ENCODE measurements at places on chromosomes 5 and 9.

DNA sequence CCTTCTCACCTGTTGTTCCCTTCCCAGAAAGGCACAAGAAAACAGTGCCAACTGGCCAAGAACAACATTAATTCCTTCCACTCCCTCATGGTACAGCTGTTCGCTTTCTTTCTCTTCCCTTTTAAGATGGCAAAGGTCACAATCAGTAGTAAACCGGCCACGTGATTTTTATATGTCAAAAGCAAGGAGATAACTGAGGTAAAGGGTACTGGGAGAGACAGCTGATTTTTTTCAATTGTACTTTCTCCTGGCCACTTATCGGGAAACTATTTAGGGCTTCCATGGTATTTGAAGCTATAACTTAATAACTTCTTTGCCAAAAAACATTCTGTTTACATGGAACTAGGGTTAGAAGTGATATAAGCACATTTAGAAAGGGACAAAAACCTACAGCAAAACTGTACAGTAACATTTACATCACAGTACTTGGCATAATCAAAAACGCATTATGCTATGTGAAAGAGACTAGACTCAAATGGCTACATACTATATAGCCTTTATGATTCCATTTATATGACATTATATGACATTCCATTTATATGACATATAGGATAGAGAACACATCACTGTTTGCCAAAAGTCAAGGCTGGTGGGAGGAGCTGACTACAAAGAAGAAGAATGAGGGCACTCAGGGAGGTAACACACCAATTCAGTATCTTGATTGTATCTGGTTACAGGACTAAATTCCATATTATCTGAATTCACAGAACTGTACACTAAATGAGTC lies 24.8 kb downstream of the PLPP1 start:
- DNase-seq: no peak

- DNase-seq: no peak
These were observed 56.6 kb downstream of the SLC28A3 start for GRCh38 chr9:84283946-84284345.

DNA sequence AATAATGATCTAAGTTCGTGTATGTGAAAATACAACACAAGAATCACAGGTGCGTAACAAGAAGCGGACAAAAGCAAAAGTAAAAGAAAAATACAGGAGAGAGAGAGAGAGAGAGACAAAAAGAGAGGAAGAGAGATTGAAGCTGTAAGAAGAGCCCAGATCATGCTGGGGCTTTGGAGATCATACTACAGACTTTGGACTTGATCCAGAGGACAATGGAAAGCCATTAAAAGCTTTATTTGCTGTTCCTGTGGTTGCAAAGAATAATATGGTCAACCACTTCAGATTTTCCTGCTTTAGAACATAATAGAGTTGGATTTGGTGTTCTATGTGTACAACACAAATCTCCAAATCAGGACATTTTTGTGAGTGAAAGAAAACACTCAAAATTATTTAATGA lies 561.4 kb downstream of the CAAP1 start:
- DNase-seq: no peak

DNA sequence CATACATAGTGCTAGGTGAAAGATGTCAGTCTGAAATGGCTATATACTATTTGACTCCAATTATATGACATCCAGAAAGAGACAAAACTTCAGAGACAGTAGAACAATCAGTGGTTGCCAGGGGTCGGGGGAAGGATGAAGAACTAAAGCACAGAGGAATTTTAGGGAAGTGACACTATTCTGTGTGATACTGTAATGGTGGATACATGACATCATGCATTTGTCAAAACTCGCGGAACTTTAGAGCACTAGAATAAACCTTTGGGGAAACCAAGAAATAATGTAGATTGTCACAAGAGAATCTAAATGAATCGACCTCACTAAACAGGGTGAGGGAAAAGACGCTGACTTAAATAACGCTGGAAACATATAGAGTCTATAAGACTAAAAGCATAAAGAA lies 107.0 kb upstream of the RETREG1 start:
- DNase-seq: no peak

DNA sequence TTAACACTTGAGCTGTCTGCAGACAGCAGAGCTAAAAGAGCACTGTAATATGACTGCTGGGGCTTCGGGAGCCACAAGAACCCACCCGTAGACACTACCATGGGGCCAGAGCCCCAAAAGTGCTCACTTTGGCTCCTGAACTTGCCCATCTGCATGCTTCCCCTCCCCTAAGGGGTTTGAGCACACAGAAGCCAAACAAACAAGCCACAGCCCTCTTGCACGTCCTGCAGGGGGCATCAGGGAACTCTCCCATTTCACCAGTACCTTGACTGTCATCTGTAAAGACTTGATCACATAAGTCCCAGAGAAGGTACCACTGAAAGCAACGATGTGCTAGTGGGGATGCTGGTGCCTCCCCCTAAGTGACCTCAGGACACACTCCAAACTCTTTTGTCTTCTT lies 681.8 kb downstream of the SEMA5A start:
- DNase-seq: no peak

DNA sequence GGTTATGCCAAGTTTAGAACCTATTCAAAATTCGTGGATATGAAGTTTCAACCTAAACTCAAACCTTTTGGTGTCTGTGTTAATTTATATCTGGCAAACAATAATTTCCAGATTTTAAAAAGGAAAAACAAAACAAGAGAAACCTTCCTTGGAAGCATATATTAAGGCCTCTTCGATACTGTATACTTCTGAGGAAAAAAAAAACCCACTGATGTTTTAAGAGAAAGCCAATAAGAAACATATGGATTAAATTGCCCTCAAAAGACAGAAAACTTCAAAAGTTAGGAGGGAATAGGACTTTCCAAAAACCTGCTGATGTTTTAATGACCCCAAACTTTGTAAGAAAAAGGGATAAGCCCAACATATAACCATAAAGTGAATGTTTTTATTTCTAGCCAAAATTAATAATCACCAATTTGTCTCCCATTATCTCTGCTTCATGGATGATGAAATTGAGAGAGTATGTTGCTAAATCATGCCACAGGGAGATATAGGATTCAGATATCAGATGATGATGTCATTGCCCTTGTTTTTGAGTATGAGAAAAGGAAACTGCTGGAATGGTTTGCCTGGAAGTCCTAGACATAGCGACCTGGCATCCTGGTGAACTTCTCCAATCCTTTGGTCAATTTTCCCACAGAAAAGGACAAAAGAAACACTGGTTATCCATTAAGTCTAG lies 423.9 kb downstream of the DMRT2 start:
- DNase-seq: no peak

DNA sequence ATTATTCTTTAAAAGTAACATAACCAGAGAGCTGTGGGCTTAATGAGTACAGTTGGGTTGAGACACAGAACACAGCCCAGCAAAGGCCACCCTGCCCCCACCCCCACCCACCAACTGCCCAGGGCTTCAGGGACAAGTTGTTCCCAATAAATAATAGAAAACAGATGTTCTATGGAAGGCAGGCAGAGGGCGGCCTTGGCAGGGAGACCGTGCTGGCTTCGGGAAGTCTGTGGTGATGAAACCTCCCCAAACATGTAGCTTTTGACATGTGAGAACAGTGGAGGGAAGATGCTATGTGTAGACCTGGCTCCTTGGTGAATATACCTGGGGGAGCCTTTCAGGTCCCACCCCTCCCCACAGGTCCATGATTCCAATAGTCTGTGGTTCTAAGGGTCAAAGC lies 10.0 kb downstream of the TRAF1 start:
- no peak for DNase-seq

DNA sequence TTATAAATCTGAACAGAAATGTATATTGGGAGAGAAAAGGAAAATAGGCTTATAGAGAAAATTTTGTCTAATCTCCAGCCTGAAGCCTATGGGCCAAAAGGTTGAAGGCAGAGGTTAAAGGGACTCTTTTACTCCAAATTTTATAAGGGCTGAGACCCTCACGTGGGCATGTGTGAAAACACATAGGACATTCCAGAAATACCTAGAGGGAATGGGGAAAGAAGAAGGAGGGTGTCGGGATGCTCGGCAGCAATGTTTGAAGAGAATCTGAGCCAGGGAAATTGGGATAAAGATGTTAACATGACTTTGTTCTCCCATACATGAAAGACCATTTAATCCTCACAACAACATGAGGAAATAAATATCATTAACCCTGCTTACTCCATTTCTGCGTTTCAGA lies 102.1 kb upstream of the SLC12A2 start:
- no peak for DNase-seq

- no peak for DNase-seq
These were observed 189.6 kb upstream of the SEMA6A start for GRCh38 chr5:116763987-116764866.

- no peak for DNase-seq
These were observed 477.8 kb downstream of the CCDC171 start for GRCh38 chr9:16030528-16031185.

DNA sequence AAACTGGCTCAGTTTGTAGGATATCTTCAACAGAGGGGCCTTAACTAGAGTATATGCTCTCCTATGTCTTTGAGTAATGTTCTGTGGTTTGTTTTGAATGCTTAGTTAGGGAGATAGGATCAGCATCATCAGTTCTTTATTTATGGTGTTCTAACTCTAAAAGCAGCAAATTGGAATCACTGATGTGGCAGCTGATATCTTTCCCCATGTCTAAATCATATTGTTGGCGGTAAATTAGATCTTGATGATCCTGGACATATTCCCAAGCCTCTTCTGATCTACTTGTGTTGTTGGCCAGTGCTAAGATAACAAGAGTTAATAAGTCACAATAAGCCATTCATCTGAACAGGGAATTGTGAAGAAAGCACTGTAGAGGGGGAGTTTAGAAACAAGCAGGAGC lies 332.4 kb upstream of the DAB2 start:
- no peak for DNase-seq

GRCh38 chr5:165138236-165138635 lies 1632.8 kb downstream of the MAT2B start:
- no peak for DNase-seq

DNA sequence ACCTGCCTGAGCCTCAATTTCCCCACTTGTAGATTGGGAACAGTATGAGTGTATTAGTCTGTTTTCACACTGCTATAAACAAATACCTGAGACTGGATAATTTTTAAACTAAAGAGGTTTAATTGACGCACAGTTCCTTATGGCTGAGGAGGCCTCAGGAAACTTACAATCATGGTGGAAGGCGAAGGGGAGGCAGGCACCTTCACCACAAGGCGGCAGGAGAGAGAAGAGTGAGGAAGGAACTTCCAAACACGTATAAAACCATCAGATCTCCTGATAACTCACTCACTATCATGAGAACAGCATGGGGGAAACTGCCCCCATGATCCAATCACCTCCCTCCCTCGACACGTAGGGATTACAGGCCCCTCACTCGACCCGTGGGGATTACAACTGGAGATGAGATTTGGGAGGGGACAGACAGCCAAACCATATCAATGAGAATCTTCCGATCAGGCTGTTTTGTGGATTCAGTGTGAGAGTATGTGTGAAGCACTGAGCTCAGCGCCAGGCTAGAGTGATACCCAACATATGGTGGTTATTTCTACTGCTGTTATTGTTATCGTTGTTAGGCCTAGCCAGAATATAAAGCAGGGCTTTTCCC lies 14.6 kb upstream of the LMX1B start:
- no peak for DNase-seq

- DNase-seq: no peak
These were observed 129.3 kb upstream of the LPCAT1 start for GRCh38 chr5:1652873-1653697.

DNA sequence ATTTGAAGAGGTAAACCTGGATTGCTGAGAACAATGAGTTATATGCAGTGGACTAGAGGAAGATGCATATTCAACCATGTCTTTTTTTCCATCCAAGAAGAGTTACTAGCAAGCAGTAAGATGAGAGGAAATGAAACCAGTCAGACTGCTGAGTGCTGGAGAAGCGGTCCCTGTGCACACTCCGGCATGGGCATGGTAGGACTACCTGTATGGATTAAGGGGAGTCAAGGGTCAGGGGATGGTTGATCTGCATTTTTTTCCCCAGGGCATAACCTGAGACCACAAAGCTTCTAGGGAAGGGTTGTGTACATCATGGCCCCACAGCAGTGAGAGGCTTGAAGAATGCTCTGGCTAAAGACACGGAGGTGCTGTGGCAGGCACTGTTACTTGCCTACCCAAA lies 76.6 kb upstream of the ZNF169 start:
- DNase-seq: no peak

DNA sequence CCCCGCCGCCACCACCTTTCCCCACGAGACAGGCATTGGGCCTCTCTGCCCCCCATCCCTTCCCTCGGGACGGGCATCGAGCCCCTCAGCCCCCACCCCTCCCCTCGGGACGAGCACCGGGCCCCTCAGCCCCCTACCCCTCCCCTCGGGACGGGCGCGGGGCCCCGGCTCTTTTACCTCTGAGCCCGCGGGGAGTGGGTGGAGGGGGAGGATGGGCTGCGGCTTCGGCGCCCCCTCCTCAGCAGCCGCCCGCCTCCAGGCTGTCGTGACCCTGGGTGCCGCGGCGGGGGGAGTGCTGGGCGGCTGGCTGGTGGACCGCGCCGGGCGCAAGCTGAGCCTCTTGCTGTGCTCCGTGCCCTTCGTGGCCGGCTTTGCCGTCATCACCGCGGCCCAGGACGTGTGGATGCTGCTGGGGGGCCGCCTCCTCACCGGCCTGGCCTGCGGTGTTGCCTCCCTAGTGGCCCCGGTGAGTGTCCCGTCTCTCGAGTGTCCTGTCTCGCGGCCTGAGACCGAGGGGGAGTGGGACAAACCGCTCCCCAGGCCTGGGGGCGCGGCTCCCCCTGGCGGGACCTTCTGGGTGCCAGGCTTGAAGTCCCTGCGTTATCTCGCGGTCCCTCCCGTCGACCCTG lies 791 bp downstream of the SLC2A8 start:
- peak; percentile 42 for DNase-seq

GRCh38 chr5:127320032-127320965 lies 29.7 kb downstream of the MEGF10 start:
- no peak for DNase-seq

GRCh38 chr5:83375049-83375745 lies 96.3 kb upstream of the VCAN start:
- no peak for DNase-seq

DNA sequence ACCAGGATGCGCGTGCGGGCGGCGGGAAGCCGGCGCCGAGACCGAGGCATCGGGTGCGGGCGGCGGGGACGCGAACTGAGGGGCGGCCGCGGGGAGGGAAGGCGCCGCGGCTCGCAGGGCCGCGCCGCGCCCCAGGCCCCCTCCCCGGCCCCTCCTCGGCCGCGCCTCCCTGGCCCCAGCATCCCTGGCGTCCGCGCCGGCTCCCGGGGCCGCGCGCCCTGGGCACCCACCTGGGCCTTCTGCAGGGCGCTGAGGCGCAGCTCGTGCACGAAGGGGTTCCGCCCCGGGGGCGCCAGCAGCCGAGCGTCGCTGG lies 324 bp downstream of the LPCAT1 start:
- DNase-seq: no peak
